Activated CD8-positive, alpha-beta T cell treated with anti-CD3 and anti-CD28 coated beads, Interleukin-2, amount 10 ng/mL, durations not matched to agents 7 days and 5 days (primary cell): ENCODE measurements at places on chromosomes 12 and 14. TPM values are rescaled to one million over a fixed set of nuclear protein-coding genes. Genes with fewer than 3 reads are reported as not detected.

KRT2 gene
- 0.10 TPM for total RNA-seq

TCL1A gene
- not detected for total RNA-seq

DNA sequence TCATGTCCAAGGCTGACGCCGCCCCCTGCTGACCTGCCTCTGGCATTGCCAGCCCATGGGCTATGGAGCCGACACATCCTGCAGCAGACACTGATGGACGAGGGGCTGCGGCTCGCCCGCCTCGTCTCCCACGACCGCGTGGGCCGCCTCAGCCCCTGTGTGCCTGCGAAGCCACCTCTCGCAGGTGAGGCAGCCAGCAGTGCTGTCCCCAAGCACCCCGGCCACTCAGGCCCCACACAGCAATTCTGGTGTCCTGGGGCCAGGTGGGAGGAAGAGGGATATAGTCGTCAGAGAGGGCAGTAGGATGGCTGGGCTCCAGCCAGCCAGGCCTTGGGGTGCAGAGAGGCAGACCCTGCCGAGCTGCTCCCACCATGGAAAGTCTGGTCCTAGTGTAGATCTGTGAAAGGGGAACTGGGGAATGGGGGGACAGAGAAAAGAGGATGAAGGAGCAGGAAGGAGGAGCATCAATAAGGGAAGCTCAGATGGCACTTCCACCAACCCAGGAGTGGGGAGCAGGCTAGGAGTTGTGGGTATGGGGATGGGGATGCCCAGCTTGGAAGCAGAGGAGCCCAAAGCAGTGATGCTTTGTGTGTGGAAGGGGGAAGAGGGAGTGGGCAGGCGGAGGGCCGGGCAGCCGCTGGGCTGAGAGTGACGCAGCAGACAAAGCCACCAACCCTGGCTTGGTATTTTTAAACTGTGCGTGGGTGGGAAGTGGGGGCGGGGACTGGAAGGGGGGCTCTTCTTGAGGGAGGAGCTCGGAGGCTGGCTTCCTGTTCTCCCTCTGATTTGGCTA, 4.7 kb downstream of the NAB2 start:
- peak; percentile 79 for DNase-seq
- H3K4me3 ChIP-seq, result peak overlapping the region; percentile 62
- peaks cover 58% of the 10 kb centered on the region for H3K36me3 ChIP-seq

- DNase-seq, result peak; percentile 72
- H3K27me3 ChIP-seq, result peaks cover 32% of the 10 kb centered on the region
- H3K4me3 ChIP-seq, result peak overlapping the region; percentile 65
- peaks cover 43% of the 10 kb centered on the region for H3K4me1 ChIP-seq
- peak overlapping the region; percentile 76 for H3K27ac ChIP-seq
- no peaks in the 10 kb centered on the region for H3K36me3 ChIP-seq
Measured at GRCh38 chr12:54215989-54216796, 27.4 kb upstream of the SMUG1 start.
